Vagina (tissue), 2 donors: ENCODE measurements at places on chromosomes 16 and 17. TPM values are rescaled to one million over a fixed set of nuclear protein-coding genes. Genes with fewer than 3 reads are reported as not detected.

The CDH8 gene
- 0.98 TPM for total RNA-seq

DNA sequence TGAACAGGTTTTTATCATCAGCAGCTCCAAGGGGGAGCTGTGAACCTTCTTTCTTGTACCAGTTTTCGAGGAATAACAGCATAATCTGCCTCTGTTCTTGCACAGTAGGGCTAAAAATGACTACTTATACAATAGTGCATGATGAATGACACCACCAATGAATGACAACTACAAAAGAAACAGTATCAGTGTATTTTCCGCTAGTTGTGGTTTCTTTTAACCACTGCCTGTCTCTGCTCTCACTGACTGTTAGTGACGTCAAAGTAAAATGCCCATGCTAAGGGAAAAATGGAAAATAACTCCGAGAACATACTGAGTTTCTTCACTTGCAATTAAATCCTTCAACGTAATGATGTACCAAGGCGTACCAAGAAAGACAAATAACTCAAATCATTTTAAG lies 294.9 kb downstream of the MAP2K6 start:
- no peak overlapping the region for H3K27ac ChIP-seq
- H3K4me1 ChIP-seq = no peaks in the 10 kb centered on the region
- H3K36me3 ChIP-seq = no peaks in the 10 kb centered on the region
- H3K4me3 ChIP-seq = no peak overlapping the region
- no peak for DNase-seq
- H3K27me3 ChIP-seq = no peaks in the 10 kb centered on the region

DNA sequence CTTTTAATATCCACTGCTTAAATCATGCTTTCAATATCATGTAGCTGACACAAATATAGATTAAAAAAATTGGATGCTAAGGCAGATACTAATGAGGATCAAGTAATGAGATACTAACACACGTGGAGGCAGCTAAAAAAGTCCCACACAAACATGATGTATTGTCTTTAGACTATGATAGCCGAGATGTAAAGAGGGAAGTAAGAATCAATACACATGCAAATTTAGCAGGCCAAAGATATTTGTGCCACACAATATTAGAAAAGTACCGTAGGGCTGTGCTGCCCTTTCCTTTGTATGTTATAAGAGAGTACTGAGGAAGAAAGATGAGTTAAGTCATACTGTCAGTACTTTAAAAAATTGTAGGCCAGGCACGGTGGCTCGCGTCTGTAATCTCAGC lies 51.4 kb upstream of the STAC2 start:
- no peaks in the 10 kb centered on the region for H3K36me3 ChIP-seq
- no peaks in the 10 kb centered on the region for H3K4me1 ChIP-seq
- DNase-seq = no peak
- H3K27me3 ChIP-seq = no peaks in the 10 kb centered on the region
- no peak overlapping the region for H3K4me3 ChIP-seq

The NPIPB5 gene
- total RNA-seq = 329 TPM

- no peaks in the 10 kb centered on the region for H3K36me3 ChIP-seq
- no peaks in the 10 kb centered on the region for H3K4me1 ChIP-seq
- H3K27ac ChIP-seq = no peak overlapping the region
- peak; percentile 87 for DNase-seq
- H3K27me3 ChIP-seq = no peaks in the 10 kb centered on the region
These were observed 22.4 kb upstream of the CA4 start for GRCh38 chr17:60127068-60128064.

DNA sequence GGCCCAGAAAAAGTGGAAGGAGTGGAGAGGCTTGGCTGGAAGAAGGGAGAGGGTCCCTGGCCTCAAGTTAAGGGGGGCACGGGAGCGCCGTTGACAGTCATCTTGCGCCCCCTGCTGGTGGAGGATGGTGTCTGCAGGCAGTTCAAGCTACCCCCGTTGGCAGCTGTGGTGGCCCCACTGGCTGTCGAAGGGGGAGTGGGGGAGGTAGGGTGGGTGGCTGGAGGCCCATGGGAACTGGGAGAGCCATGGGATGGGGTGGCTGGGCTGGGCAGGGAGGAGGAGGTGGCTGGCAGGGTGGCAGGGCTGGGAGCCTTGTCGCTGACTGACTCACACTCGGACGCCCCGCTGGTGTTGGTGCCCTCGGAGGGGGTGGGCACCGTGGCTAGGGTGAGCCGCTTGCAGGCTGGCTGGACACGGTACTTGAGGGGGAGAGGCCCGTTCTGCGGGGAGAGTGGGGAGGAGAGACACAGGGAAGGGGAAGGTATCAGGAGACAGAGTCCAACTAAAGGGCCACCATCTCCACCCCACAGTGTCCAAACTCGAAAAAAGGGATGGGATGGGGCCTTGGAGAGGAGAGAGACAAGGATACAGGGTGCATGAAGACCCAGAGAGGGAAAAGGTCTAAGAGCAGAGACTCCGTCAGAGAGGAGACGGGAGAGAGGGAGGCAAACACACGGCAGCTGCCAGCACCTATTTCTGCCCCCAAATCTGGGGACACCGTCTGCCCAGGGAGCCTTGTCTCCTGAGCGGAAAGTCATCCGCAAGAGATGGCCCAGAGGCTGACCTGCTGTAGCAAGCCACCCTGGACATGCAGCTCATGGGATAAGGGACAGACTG lies 5.2 kb downstream of the CISD3 start:
- H3K27ac ChIP-seq = no peak overlapping the region
- no peak overlapping the region for H3K4me3 ChIP-seq
- peaks cover 30% of the 10 kb centered on the region for H3K36me3 ChIP-seq
- H3K4me1 ChIP-seq = peaks cover 40% of the 10 kb centered on the region
- no peak for DNase-seq

- no peaks in the 10 kb centered on the region for H3K36me3 ChIP-seq
- peaks cover 34% of the 10 kb centered on the region for H3K4me1 ChIP-seq
- no peak overlapping the region for H3K4me3 ChIP-seq
- no peak for DNase-seq
These were observed 2.1 kb upstream of the EPOP start for GRCh38 chr17:38676706-38677504.

The CD300H gene
- total RNA-seq = not detected

The SCNN1G gene
- 26.5 TPM for total RNA-seq

DNA sequence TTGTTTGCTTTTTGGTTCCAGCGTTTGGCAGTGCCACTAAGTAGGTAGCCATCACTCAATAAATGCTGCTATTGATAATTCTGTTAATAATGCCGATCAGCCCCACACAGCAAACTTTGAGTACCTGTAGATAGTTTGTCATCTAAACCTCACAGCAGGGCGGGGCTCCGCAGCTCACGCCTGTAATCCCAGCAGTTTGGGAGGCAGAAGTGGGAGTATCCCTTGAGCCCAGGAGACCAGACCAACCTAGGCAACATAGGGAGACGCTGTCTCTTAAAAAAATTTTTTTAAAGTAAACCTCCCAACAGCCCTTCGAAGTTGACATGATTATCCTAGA lies 1.6 kb downstream of the BFAR start:
- H3K27me3 ChIP-seq = no peaks in the 10 kb centered on the region
- DNase-seq = no peak
- H3K4me1 ChIP-seq = peaks cover 59% of the 10 kb centered on the region
- H3K27ac ChIP-seq = no peak overlapping the region
- H3K36me3 ChIP-seq = no peaks in the 10 kb centered on the region
- H3K4me3 ChIP-seq = peak overlapping the region; percentile 66

GRCh38 chr16:80277182-80277581 lies 263.6 kb upstream of the DYNLRB2 start:
- H3K4me3 ChIP-seq = no peak overlapping the region
- H3K27me3 ChIP-seq = no peaks in the 10 kb centered on the region
- no peaks in the 10 kb centered on the region for H3K36me3 ChIP-seq
- no peaks in the 10 kb centered on the region for H3K4me1 ChIP-seq
- no peak for DNase-seq
- H3K27ac ChIP-seq = no peak overlapping the region

DNA sequence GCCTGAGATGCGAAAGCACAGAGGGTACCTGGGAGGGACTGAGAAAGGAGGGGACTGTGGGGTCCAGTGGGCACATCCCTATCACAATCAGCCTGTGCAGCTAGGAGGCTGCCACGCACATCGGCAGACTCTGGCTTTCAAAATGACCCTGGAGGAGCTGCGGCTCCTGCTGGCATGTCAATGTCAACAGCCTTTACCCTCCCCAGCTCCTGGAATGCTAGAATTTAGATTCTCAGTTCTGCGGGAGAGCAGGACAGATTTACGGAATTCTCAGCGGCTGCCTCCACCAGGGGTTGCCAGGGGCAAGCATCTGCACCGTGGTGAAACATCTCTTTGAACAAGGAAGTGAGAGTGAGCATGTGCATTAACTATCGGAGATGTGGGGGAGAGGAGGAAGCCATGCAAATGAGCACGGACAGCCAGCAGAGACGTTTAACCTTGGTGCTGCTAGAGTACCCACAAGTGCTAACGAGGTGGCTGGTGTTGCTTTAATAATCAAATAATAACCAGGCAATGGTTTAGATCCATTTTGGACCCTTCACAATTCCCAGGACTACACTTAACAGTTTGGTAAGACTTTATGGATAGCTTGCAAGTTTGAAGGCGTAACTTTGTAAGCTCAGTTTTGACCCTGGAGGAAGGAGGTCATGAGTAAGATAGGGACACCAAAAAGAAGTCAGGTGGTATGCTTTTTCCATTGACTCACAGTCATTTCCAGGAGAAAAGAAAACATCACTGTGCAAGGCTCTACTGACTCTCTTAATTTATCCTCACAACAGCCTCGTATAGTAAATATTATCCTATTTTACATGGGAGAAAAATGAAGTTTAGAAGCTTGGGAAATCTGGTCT lies 54.1 kb downstream of the XYLT1 start:
- H3K36me3 ChIP-seq = no peaks in the 10 kb centered on the region
- H3K4me1 ChIP-seq = peaks cover 26% of the 10 kb centered on the region
- no peak overlapping the region for H3K4me3 ChIP-seq
- peak overlapping the region; percentile 66 for H3K27ac ChIP-seq

GRCh38 chr17:9367156-9367555 lies 208.5 kb downstream of the STX8 start:
- no peak overlapping the region for H3K27ac ChIP-seq
- H3K27me3 ChIP-seq = no peaks in the 10 kb centered on the region
- no peak overlapping the region for H3K4me3 ChIP-seq
- DNase-seq = no peak
- H3K36me3 ChIP-seq = no peaks in the 10 kb centered on the region
- H3K4me1 ChIP-seq = peaks cover 10% of the 10 kb centered on the region

DNA sequence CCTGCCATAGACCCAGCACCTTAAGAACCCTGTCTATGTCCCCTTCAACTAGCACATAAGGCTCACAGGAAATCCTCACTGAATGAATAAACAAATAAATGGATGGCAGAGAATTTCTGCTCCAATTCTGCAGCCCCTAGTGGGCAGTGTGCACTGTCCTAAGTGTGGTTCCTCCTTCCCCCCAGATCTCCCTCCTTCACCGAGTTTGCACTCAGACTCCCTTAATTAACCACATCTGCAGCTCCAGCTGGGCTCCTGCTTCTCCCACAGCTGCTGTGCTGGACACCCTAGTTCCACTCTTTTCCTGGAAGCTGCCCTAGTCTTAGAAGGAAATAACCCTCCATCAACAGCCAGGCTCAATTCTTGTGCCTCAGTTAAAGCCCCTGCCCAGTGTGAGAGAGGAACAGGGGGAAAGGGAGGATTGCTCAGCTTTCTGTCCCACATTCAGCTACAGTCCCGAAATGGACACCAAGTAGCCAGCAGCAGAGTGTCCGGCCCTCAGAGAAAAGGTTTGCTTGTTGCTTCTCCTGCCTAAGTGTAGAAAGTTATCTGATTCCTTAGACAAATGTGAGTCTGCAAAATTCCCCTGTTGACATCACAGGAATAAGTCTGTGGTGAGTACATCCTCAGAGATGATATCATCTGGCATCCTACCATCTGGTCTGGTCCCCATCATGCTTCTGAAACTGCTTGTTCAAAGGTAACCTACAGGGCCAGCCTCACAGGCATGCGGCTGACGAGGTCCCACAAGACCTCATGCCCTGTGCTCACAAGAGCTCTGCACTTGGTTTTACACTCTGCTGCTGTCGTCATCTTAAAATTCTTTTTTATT lies 12.3 kb downstream of the LRRC3C start:
- DNase-seq = no peak
- H3K4me3 ChIP-seq = no peak overlapping the region
- peak overlapping the region; percentile 31 for H3K27ac ChIP-seq

GRCh38 chr17:1951920-1952319 lies 73.2 kb downstream of the RTN4RL1 start:
- no peak overlapping the region for H3K27ac ChIP-seq
- H3K4me3 ChIP-seq = no peak overlapping the region
- no peaks in the 10 kb centered on the region for H3K27me3 ChIP-seq
- no peak for DNase-seq

GRCh38 chr17:62099532-62099931 lies 34.5 kb upstream of the MED13 start:
- H3K4me1 ChIP-seq = no peaks in the 10 kb centered on the region
- H3K27me3 ChIP-seq = no peaks in the 10 kb centered on the region
- DNase-seq = no peak
- no peak overlapping the region for H3K4me3 ChIP-seq

DNA sequence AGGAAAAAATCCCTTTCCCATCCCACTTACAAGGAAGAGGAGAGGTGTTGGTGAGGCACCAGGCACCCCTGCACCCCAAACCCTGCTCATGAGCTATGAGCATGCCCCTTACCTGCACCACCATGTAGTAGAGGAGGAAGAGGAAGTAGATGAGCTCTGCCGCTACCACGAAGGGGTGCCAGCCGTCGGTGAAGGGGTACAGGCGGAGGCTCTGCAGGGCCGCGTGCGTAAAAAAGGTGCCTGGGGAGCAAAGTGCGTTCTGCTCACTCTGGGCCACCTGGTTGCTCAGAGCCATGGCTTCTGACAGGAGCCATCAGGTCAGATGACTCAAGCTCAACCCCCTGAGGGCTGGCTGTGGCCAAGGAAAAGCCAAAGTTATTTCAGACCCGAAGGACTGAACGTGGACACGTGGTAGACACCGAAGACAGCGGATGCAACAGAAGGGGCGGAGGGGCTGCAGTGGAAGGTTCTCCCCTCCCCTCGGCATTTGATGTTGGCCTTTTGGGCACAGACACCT lies 25.3 kb upstream of the GCSH start:
- H3K36me3 ChIP-seq = no peaks in the 10 kb centered on the region
- H3K4me3 ChIP-seq = no peak overlapping the region
- DNase-seq = no peak
- no peak overlapping the region for H3K27ac ChIP-seq

DNA sequence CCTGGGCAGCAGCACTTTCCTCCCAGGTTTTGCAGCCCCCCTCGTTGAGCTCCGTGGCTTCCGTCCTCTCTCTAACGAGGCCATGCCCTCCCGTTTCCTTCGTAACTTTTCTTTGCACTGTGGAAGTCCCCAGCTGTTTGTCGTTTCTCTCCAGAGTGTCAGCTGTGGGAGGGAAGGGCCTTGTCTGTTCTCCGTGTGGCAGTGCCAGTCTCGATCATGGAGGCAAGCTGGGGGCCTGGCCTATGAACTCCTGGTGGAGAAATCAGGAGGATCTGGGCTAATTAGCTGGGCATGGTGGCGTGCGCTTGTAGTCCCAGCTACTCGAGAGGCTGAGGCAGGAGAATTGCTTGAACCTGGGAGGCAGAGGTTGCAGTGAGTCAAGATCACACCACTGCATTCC lies 28.3 kb downstream of the TBCD start:
- H3K36me3 ChIP-seq = no peaks in the 10 kb centered on the region
- H3K27me3 ChIP-seq = no peaks in the 10 kb centered on the region
- no peak overlapping the region for H3K27ac ChIP-seq

- no peaks in the 10 kb centered on the region for H3K27me3 ChIP-seq
- no peak overlapping the region for H3K27ac ChIP-seq
- peaks cover 4% of the 10 kb centered on the region for H3K4me1 ChIP-seq
- no peaks in the 10 kb centered on the region for H3K36me3 ChIP-seq
These were observed 26.8 kb downstream of the DRC3 start for GRCh38 chr17:17999364-18000029.

The TSEN54 gene
- total RNA-seq = 30.9 TPM
